ENCODE measurements at places on chromosomes 4 and X.

- DNase-seq: no peak
Observed at GRCh38 chr4:19400820-19401219, 850.9 kb upstream of the SLIT2 start.

DNA sequence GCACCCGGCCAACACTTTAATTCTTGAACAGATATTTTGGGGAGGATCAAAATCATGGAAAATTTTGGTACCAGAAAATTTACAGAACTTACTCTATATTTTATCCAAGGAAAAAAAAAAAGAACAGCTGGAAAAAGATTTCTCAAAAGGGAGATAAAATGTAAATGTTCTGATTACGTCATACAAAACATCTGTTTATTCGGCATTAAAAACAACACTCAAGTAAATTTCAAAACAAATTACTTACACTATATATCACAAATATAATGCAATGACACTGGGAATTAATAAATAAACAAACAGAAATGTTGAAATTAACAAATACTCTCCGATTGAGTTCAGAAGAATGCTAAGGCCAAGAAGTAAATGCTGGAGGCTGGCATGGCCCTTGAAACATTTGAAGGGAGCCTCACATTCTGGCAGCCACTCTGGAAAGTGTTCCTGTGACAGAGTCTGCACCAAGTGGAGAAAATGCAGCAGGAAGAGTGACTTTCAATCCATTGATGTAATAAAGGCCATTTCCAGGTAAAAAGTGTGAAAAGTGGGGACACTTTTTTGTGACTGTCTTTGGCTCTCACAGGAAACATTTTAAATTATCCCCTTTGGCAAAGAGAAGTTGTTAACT lies 486.0 kb upstream of the CTSO start:
- DNase-seq: no peak

- no peak for DNase-seq
Observed at GRCh38 chrX:29478336-29479069, 736.9 kb upstream of the MAGEB2 start.

DNA sequence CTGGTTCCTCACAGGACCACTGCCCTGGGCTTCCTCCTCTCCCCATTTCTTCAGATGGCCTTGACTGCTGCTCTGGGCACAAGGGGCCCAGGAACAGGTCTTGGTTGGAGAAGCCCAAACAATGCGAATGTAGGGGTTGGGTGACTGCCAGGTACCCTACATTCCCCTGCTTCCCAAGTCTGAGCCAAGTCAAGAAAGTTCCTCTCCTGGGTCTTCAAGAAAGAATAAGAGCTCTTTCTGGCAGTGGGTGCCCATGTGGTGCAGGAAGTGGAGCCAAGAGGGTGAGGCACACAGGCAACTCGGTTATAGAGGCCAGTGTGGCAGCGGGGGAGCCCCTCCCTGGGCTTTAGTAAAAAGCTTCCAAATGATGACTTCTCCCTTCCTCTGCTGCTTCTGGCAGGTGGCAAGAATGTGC lies 2.7 kb downstream of the SLC34A2 start:
- DNase-seq: no peak

GRCh38 chr4:24988776-24989175 lies 42.0 kb downstream of the LGI2 start:
- DNase-seq: peak; percentile 20

Data from fibroblast of skin of left quadriceps (primary cell).